Left kidney (tissue), 8 donors: ENCODE measurements at places on chromosomes 16 and 17. TPM values are rescaled to one million over a fixed set of nuclear protein-coding genes. Genes with fewer than 3 reads are reported as not detected.

Gene HCFC1R1
- 56.2 TPM for polyA plus RNA-seq

GRCh38 chr17:47949946-47950345, 7.7 kb downstream of the PRR15L start:
- no peak for DNase-seq

DNA sequence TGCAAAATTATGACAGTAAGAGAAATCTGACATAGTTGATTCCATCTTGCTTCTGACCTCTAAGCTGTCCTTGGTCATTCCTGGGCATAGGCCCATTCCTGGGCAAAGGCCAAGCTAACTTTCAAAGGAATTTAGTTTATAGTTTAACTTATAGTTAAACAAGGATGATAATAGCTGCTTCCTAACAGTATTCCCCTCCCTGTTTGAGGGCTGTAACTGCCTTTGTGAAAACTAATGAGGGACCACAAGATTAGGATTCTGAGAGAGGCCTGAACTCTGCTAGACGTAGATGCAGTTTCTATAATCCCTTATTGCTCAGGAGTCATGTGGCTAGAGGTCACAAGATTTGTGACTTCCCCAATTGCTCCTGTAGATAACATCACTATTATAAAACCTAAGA, 80.2 kb upstream of the ASIC2 start:
- no peak for DNase-seq

- DNase-seq = no peak
Measured at GRCh38 chr16:65219786-65220185, 97.9 kb upstream of the CDH11 start.

DNA sequence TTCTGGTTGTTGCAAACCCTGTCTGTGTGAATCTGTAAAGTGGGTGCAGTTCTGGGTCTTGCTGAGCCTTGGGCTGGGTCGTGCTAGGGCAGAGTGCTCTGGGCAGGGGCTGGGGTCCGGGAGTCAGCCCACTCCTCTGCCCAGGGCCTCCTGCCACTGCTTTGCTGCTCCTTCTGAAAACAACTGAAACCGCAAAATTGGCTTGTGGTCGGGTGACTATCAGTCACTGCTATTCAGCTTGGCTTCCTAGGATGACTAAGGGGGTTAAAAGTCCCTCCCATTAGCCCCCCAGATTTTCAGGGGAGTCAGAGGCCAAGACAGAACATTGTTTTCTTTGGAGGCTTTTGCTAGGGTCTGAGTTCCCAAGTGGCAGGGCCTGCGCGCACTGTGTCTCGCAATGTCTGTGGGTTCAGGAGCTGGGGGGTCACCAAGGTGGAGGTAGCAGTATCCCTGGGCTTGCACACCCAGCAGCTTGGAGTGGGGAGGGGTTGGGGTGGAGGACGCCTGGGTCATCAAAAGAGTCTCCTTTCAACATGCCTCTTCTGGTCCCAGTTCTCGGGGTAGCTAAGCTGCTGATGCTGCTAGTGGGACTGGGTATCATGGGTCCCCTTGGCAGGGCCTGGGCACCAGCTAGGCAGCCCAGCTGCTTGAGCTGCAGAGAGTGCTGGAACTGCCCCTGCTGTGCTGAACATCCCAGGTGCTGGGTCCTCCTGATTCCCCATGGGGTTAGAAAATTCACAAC, 13.5 kb upstream of the TBX21 start:
- DNase-seq = no peak

Gene FADS6
- polyA plus RNA-seq = 0.80 TPM

- DNase-seq = no peak
Measured at GRCh38 chr16:57637020-57637419, 8.6 kb downstream of the ADGRG1 start.

Gene SPNS2
- 32.3 TPM for polyA plus RNA-seq

- no peak for DNase-seq
Measured at GRCh38 chr17:61196302-61196704, 203.3 kb upstream of the TBX2 start.

DNA sequence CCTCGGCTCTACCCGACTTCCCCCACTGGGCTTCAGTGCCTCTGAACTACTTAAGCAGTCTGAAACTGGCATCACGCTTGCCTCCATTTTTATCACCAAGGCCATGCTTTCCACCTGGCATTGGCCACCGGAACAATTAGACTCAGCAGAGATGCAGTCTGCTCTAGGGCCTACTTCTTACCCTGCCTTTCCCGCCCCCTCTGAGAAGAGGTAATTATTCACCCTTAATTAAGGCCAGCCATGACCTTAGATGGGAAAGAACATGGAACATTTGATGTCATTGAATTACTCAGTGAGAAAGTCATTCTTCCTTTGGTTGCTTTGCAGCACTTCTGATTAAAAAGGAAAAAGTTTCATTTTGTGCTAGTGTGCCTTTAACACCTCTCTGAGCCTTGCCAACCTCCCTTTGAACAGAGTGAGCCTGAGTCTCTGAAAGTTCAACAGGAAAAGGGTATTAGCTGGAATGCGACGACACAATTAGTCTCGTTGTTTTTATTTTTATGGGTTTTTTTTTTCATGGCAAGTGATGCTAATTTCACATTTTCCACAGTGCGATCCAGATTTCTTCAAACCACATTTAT, 60.9 kb upstream of the TNRC6A start:
- no peak for DNase-seq

DNA sequence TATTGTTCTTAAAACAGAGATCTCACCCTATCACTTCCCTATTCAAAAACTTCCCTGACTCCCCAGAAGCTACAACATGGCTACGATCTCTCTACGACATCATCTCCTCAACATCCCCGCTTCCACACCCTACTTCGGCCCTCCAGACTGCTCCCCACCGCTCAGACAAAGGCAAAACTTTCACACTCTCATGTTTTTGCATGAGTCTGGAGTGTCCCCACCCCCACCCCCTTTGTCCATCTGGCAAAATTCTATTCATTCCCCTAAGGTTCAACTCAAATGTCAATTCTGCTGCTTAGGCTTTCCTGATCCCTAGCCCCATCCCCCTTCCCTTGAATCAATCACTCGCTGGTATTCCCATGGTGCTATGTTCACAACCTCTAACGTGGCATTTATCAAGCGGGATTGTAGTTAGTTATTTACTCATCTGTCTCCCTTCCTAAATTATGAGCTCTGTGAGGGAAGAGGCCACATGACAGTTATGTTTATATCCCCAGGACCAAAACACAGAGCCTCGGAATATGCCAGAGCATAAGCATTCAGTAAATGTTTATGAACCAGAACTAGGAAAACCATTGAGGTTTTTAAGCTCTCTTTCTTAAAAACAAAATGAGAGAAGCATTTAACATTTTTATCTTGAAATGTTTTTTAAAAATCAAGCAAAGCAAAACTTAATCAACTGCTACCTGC, 55.9 kb downstream of the STX8 start:
- peak; percentile 5 for DNase-seq

DNA sequence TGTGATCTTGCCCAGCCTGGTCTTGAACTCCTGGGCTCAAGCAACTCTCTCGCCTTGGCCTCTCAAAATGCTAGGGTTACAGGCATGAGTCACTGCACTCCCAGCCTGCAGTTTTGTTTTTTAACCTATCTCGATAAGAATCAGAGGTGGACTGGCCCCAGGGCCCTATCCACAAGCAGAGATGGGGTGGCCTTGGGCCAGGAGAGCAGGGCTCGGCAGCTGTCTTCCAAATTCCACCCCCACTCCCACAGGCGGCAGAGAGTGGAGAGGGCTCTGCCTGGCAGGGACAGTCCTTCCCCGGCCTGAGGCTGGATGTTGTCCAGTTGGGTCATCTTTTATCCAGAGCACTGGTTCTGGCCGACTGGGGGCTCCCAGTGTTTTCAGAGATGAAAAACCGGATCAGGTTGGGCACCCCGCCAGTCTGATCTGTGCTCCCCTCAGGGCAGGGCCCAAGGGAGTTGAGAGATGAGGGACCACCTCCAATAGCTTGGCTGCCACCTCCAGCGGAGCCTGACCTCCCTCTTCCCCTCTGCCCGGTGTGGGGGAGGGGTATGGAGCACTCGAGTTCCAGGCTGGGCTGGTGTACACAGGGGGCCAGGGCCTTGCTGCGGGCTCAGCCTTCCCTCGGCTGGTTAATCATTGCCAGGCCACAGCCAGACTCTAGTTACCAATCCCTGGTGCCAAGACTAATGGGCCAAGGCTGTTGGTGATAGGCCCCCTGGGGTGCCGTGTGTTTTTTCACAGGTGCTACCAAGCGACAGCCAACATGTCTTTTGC, 30.3 kb upstream of the MYO15B start:
- peak; percentile 86 for DNase-seq

DNA sequence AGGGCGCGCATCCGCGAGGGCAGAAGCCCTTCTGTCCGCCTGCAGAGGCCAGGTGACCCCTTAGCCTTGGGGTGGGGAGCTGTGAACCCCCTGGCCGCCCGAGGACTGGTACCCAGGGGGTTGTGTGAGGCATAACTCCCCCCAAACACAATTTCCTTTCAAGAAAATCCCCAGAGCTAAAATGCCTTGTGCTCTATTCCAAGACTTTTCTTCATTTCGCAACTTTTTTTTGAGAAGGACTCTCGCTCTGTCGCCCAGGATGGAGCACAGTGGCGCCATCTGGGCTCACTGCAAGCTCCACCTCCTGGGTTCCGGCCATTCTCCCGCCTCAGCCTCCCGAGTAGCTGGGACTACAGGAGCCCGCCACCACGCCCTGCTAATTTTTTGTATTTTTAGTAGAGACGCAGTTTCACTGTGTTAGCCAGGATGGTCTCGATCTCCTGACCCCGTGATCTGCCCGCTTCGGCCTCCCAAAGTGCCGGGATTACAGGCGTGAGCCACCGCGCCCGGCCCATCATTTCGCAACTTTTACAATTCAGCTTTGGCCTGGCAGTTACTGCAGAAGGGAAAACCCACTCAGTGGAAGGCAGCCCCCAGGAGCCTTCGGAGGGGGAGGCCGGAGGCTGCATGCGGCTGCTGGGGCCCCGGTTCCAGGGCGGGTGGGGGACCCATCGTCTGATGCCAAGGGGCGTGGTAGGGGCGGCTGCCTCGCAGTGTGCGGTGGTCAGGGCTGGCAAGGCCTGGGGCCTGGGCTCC, 963 bp upstream of the APRT start:
- DNase-seq = no peak

DNA sequence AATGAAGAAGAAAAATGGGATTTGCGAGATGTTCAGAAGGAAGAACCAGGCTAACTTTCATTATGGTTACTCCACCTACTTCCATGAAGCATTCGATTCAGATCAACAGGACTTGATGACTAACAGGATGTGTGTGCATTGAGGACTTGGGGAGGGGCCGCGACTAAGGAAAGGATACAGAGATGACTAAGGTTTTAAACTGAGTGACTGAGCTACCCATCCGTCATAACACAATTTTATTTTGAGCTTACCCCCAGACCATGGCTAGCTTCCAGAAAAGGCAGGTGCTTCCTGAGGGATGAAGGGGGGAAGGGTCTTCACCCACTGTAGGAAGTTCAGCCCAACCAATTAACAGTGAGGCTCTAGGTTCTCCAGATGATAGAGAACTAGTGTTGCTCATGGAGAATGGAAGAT, 2.5 kb upstream of the CDYL2 start:
- DNase-seq = no peak

DNA sequence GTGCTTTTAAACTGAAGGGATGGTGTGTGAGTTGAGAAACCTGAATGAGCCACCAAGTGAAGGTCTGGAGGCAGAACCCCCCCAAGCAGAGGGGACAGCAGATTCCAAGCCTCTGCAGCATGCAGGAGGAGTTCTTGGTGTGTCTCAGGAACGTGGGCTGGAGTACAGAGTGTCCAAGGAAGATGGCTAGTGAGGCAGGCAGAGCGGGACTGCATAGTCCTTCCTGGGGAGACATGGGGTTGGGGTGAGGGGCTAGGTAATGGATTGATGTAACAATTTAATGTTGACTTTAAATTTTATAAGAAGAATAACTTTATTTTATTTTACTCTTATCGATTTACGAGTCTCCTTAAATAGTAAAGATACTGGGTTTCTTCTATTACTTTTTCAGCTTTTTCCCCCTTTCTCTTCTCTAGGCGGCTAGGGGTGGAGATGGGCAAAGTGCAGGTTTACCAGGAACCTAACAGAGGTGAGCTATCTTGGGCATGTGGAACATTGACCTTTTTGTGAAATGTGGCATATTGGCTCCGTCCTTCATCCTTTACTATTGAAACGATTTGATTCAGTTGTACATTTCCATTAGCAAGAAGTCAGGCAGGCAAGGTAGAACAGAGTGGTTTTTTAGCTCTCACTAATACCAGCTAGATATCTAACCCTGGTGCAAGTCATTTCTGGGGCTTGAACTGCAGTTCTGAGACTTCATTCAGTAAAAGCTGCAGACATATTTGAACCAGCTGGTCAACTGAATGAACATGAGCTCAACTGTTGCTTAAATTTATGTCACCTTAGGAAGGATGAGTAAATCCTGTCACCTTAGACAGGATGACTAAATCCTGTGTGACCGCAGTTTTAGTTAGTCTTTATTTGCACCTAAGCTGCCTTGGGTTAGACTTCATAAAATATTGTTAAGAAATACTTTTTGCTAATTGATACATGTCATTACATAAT, 9.2 kb downstream of the PRPSAP2 start:
- no peak for DNase-seq

DNA sequence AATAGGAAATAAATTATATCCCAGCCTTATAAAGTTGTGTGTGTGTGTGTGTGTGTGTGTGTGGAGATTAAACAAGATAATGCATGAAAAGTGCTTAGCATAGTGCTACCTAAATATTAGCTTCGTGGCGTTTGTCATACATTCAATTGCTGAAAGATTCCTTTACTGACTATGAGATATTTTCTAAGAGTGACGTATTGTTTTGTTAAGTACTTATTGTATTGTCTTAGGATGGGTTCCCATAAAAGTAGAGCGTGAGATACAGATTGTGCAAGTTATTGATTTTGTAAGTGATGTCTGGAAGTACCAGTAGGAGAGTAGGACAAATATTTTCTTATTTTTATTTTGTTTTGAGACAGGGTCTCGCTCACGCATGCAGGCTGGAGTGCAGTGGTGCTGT, 730.0 kb downstream of the CDH8 start:
- DNase-seq = no peak

GRCh38 chr16:75043175-75043895, 44.5 kb downstream of the ZNRF1 start:
- DNase-seq = no peak

Gene ZFPM1
- 3.6 TPM for polyA plus RNA-seq

- DNase-seq = no peak
Measured at GRCh38 chr17:37512442-37513068, 22.9 kb downstream of the DUSP14 start.

Gene FBRS
- polyA plus RNA-seq = 57.7 TPM

Gene ELMO3
- 4.7 TPM for polyA plus RNA-seq

DNA sequence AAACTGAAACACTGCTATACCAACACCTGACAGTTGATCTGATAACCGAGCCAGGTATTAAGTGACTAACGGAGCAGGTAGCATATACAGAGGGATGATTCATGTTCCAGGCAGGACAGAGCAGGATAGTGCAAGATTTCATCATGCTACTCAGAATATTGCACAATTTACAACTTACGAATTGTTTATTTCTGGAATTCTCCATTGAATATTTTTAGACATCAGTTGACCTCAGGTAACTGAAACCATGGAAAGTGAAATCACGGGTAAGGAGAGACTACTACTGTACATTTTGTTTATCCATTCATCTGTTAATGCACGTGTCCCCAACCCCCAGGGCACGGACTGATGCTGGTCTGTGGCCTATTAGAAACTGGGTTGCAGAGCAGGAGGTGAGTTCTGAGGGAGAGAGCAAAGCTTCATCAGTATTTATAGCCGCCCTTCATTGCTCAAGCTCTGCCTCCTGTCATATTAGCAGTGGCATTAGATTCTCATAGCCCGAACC, 14.5 kb upstream of the PPM1E start:
- no peak for DNase-seq

Gene ZNF319
- 8.3 TPM for polyA plus RNA-seq

GRCh38 chr17:10460062-10460461, 9.3 kb downstream of the MYH4 start:
- no peak for DNase-seq

Gene RNF157
- 28.7 TPM for polyA plus RNA-seq
